ENCODE measurements at places on chromosomes 12 and 14. TPM values are rescaled to one million over a fixed set of nuclear protein-coding genes. Genes with fewer than 3 reads are reported as not detected.

The IGFBP6 gene
- total RNA-seq, result 2,150 TPM

The C12orf54 gene
- not detected for total RNA-seq

The SERPINA1 gene
- 22.4 TPM for total RNA-seq

The ACTN1 gene
- total RNA-seq, result 1,291 TPM

The SYCP3 gene
- not detected for total RNA-seq

The MANSC4 gene
- total RNA-seq, result not detected

The KRT86 gene
- 9.3 TPM for total RNA-seq

The APOF gene
- not detected for total RNA-seq

The PTGDR gene
- total RNA-seq, result 2.9 TPM

The OTUB2 gene
- 0.71 TPM for total RNA-seq

The GLIPR1L1 gene
- not detected for total RNA-seq

The C12orf60 gene
- total RNA-seq, result not detected

The AEBP2 gene
- 28.3 TPM for total RNA-seq

The KRT77 gene
- total RNA-seq, result not detected

The ARPC3 gene
- total RNA-seq, result 247 TPM

The PIANP gene
- total RNA-seq, result 3.1 TPM

The SLC5A8 gene
- total RNA-seq, result not detected

The C12orf42 gene
- total RNA-seq, result not detected

The TSPAN8 gene
- total RNA-seq, result 12.8 TPM

The SERPINA5 gene
- total RNA-seq, result 4.4 TPM

The INHBE gene
- not detected for total RNA-seq

The CAPRIN2 gene
- total RNA-seq, result 52.8 TPM

The VRTN gene
- not detected for total RNA-seq

The ASPG gene
- total RNA-seq, result 0.35 TPM

The PMCH gene
- not detected for total RNA-seq

The TMEM132D gene
- not detected for total RNA-seq

The TMEM229B gene
- 2.1 TPM for total RNA-seq

The PTPRR gene
- 0.35 TPM for total RNA-seq

The GLIPR1L2 gene
- total RNA-seq, result 0.41 TPM

The GABARAPL1 gene
- 86.1 TPM for total RNA-seq

The PITPNM2 gene
- total RNA-seq, result 7.9 TPM

The DACT1 gene
- total RNA-seq, result 50.9 TPM

The CYP46A1 gene
- 1.3 TPM for total RNA-seq

The MSI1 gene
- total RNA-seq, result 0.27 TPM

The BMP4 gene
- 23.7 TPM for total RNA-seq

The KRT79 gene
- total RNA-seq, result not detected

The FGD4 gene
- 52.7 TPM for total RNA-seq

The DPF3 gene
- total RNA-seq, result 8.9 TPM

The EGLN3 gene
- 10.8 TPM for total RNA-seq

The E2F7 gene
- not detected for total RNA-seq

The FLVCR2 gene
- 8.3 TPM for total RNA-seq

The TMPRSS12 gene
- total RNA-seq, result not detected

The CEP290 gene
- total RNA-seq, result 21.4 TPM

The SCNN1A gene
- 16.4 TPM for total RNA-seq

The DPY19L2 gene
- total RNA-seq, result 13.5 TPM
